CD4-positive, alpha-beta T cell treated with Interleukin-12 subunit alpha and Interleukin-12 subunit beta, for 1 hour (primary cell): ENCODE measurements at places on chromosomes 2 and 18.

GRCh38 chr2:128563348-128563687, 244.7 kb upstream of the HS6ST1 start:
- DNase-seq = no peak

DNA sequence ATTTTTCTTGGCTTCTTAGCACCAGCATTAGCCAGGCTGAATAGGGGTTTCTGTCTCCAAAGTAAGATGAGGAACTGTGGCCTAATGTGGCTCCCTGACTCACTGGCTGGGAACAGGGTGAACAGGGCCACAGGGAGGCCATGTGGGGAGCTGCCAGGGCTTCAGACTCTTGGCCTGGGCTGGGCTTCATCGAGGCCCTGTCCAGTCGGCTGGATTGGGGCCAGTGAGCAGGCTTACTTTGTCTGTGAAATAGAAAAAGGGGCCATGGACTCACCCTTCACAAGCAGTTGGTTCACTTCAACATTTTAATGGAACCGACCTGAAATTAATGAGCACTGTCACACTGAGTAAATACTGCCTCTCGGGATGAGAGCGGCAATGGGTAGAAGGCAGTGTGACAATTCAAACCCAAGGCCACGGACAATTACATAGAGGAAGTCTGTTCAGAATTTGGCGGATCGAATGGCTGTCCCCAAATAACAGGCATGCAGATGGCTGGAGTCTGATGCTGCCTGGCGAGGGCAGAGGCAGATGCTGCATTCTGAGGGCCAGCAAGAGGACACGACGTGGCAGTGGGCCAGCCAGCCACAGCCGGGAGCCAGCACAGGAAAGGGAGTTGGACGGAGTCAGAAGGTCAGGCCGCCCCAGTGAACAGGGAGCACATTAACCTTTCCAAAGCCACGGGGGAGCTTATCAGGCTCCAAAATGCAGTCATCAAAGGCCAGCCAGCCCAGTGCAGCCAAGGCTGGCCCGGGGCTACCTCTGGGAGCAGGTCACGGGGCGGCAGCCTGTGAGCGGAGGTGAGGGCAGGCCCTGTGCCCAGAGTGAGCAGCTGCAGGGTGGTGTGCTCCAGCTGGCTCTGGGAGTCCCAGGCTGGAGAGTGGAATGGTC, 146.6 kb upstream of the REV1 start:
- DNase-seq = no peak

- DNase-seq = no peak
Measured at GRCh38 chr2:40457837-40458236, 5.9 kb upstream of the SLC8A1 start.

GRCh38 chr2:238927746-238928519, 80.0 kb downstream of the TWIST2 start:
- DNase-seq = no peak

GRCh38 chr2:65687614-65688013, 255.2 kb upstream of the SPRED2 start:
- DNase-seq = no peak

GRCh38 chr2:8427211-8427610, 254.6 kb upstream of the ID2 start:
- no peak for DNase-seq
